HFFc6 (cell line): ENCODE measurements at places on chromosomes 16 and 17. TPM values are rescaled to one million over a fixed set of nuclear protein-coding genes. Genes with fewer than 3 reads are reported as not detected.

The SULT1A3 gene
- 5.6 to 6.4 TPM (median 6.2 TPM) in 3 replicates for total RNA-seq

The ADAM11 gene
- total RNA-seq: 0.14 to 0.47 TPM (median 0.30 TPM) in 3 replicates

The AXIN2 gene
- 0.17 to 0.50 TPM (median 0.18 TPM) in 3 replicates for total RNA-seq

The SKAP1 gene
- not detected in 3 replicates for total RNA-seq

The HID1 gene
- 0.55 and 0.57 TPM in 2 replicates for total RNA-seq

The IRX5 gene
- total RNA-seq: 4.8 to 6.6 TPM (median 5.7 TPM) in 3 replicates

The GPR179 gene
- total RNA-seq: 0.03 TPM in 1 of 3 replicates, not detected in the others

The SLC5A2 gene
- 0.09 to 0.19 TPM in 2 of 3 replicates, not detected in the other for total RNA-seq

The SPIRE2 gene
- total RNA-seq: 1.5 to 2.2 TPM (median 1.5 TPM) in 3 replicates

The RCVRN gene
- not detected in 3 replicates for total RNA-seq

The SCGB1C2 gene
- total RNA-seq: not detected in 2 replicates

The IRX6 gene
- total RNA-seq: not detected in 3 replicates

The CLDN6 gene
- not detected in 2 replicates for total RNA-seq

The GRB7 gene
- not detected in 3 replicates for total RNA-seq

The PRSS27 gene
- 0.30 to 0.63 TPM (median 0.38 TPM) in 3 replicates for total RNA-seq

The OR1A1 gene
- not detected in 3 replicates for total RNA-seq

The CTRB2 gene
- not detected in 3 replicates for total RNA-seq

The MEFV gene
- total RNA-seq: not detected in 3 replicates

The SEPTIN12 gene
- not detected in 2 replicates for total RNA-seq

The RTN4RL1 gene
- 0.33 to 0.60 TPM (median 0.47 TPM) in 3 replicates for total RNA-seq

The TPPP3 gene
- total RNA-seq: 0.27 to 0.32 TPM in 2 of 3 replicates, not detected in the other

The NOG gene
- total RNA-seq: 19.1 to 20.0 TPM (median 19.9 TPM) in 3 replicates

The AHSP gene
- not detected in 3 replicates for total RNA-seq
